ENCODE measurements at places on chromosomes 2 and 18.

GRCh38 chr2:112093216-112093615, 38.1 kb downstream of the TMEM87B start:
- no peak for DNase-seq

GRCh38 chr2:66543257-66543767, 108.4 kb downstream of the MEIS1 start:
- no peak for DNase-seq

DNA sequence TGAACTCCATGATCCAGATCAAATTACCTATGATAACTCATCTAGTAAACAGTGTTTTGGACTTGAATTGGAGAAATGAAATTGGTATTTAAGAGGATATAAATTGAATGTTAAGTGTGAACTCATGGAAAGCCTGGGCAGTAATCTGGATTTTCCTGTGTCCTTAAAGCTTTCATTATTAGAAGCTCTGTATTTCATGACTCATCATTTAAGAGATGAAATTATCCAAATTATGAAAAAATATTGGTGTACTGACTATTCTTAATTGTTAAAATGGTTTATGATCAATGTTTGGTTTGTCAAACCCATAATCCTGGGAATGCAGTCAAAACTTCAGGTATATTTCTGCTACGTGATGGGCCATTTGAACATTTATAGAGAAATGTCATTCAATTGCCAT, 332.2 kb upstream of the ST6GAL2 start:
- DNase-seq, result no peak

GRCh38 chr2:71919708-71920107, 228.0 kb downstream of the CYP26B1 start:
- no peak for DNase-seq

DNA sequence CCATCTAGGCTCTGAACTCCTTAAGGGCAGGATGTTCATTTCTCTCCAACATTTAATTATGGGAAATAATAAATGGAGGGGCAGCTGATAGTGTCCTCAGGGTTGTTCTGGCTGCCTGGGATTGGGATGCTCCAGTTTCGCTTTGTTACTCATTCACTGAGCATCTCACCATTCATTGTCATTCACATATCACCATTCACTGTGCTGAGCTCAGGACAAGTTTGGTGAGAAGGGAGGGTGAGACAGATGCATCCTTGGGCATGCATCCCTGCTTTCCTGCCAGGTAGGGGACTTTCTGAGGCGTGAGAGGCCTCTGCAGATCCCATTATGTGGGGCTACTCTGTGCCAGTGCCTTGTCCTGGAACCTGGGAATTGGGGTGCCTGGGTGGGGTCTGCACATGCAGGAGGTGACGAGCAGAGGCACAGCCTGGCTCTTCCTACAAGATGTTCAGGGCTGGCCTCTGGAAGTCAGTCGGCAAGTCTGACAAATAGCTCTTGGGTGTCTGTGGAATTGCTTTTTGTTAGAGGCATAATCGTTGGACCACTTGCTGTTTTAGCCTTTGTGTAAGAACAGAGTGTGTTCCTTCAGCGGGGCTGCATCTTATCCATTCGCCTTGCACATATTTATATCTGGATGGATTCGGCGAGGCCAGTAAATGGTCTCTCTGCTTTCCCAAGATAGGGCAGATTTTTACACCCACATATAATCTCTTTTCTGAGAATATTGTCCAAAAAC, 323.2 kb upstream of the THSD7B start:
- no peak for DNase-seq

DNA sequence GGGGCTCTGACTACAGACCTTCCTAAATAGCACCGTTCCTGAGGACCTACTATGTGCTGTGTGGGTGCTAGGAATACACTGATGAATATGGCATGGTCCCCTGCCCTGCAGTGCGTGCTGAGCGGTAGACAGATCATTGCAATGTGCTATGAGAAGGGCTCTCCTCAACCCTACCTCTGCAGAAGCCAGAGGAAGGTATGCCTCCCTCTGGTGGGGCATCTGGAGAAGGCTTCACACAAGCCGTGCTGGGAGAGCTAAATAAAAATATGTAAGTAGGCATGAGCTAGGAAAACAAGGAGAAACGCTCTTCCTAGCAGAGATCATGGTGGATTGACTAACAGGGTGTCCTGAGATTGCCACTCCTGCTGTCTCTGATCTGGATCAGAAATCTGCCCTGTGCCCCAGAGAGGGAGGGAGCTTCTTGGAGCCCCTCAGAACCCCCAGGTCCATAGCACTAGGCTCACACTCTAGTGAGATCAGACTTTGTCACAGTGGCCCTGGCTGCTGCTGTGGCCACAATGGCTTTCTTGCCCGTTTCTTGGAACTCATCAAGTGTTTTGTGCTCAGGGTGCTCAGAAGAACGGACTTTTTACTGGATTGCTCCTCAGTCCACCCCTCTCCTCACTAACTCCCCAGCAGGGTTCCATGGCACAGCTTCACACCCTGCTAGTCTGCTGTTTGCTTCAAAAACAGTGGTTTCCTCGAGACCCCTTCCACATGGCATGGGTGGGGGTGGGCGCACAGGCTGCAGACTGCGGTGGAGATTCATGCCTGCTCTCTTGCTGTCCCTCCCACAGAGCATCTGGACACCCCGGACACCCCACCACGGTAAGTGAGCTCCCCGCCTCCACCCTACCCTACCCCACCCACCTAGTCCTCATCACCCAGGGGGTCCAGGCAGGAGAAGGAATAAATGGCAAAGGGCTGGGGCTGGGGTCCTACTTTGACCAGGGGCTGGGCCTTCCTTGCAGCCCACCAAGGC, 14.2 kb downstream of the SIGLEC15 start:
- DNase-seq, result peak; percentile 51

DNA sequence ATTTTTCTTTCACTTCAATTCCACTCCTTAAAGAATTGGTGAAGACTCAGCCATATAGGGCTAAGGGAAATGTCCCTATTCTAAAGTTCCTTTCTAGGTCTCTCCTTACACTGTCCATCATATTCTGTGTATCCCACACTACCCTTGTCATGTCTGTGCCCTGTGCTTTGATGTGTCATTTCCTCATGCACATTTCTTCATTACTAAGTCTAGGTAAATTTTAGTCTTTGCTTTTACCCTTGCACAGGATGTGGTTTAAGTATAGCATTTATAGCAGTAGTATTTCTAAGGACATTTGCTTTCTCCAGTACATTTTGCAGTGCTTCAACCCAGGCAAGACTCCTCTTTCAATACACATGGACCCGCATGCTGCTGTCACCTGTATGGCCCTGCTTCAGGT, 221.5 kb upstream of the ACVR2A start:
- no peak for DNase-seq

- no peak for DNase-seq
Observed at GRCh38 chr2:169362894-169363559, 693 bp upstream of the LRP2 start.

GRCh38 chr2:47307066-47307465, 95.9 kb upstream of the MSH2 start:
- DNase-seq, result peak; percentile 57

DNA sequence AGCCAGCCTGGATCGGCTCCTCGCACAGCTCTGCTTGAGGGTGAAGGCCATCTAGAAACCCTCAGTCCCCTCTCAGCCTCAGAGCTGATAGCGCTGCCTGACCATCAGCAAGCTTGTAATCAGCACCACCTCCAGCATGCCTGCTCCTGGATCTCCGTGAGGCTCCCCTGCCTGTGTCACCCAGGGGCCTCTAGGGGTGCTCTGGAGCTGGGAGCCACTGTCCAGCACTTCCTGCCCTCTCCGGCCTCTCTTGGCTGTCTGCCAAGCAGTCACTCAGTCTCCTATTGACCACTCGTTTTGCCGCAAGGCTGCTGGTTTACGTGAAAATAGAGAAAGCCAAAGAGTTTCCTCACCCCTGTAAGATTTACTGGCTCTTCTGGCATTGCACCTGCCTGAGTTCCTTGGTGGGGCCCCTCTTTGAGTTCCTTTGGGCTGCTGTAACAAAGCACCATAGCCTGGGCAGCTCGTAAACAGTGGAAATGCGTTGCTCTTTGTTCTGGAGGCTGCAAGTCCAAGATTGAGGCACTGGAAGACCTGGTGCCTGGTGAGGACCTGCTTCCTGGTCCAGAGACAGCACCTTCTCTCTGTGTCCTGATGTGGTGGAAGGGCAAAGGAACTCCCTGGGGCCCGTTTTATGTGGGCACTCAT, 17.9 kb downstream of the CAPN10 start:
- peak; percentile 16 for DNase-seq

DNA sequence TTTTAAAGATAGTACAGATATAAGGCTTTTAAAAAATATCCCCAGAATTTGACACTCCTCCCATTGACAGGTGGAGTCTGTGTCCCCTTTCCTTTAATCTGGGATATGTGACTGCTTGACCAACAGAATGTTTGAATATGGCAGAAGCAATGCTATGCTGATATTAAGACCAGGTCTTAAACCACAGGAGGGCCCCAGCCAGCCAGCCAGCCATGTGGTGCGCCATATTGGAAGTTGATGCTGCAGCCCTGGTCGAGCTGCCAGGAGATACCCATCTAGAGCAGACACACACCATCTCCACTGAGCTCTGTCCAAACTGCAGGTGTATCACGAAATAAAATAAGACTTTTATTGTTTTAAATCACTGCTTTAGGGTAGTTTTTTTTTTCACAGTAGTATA, 122.3 kb upstream of the CAB39 start:
- DNase-seq, result no peak

GRCh38 chr2:236823963-236824362, 254.3 kb downstream of the ACKR3 start:
- no peak for DNase-seq

DNA sequence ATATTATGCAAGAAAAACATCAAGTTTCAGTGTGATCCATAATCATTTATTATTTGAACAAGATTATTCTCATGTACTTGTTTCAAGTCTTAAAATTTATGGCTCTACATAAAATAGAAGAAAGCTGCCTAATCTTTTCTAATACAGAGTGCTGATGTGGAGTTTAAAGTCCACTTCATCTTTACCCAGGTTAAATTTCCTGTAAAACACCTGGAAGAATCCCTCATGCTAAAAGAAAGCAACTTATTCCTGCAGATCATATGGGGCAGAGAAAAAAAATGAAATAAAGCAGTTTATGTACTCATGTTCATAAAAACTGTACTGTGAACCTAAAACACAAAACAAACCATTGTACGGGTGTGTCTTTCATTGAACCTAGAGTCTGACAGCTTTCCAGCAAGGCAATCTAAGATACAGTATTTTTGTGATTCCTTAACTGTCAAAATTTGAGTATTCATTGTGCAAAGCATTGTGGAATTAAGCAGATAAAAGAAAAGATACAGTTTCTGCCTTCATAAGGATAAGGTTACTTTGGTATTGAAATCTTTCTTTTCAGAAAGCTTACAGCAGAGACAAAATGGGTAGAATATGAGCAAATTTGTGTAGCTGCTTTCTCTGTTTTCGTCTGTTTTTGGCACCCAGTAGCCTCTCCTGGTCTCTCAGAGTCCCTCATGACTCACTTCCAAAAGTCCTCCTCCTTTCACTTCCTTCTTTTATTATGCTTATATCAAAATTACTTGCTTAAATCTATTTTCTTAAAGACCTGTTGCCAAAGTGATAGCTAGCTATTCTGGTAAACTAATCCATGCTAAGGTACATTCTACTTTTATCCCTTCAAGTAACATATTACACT, 26.9 kb upstream of the GLS start:
- no peak for DNase-seq

DNA sequence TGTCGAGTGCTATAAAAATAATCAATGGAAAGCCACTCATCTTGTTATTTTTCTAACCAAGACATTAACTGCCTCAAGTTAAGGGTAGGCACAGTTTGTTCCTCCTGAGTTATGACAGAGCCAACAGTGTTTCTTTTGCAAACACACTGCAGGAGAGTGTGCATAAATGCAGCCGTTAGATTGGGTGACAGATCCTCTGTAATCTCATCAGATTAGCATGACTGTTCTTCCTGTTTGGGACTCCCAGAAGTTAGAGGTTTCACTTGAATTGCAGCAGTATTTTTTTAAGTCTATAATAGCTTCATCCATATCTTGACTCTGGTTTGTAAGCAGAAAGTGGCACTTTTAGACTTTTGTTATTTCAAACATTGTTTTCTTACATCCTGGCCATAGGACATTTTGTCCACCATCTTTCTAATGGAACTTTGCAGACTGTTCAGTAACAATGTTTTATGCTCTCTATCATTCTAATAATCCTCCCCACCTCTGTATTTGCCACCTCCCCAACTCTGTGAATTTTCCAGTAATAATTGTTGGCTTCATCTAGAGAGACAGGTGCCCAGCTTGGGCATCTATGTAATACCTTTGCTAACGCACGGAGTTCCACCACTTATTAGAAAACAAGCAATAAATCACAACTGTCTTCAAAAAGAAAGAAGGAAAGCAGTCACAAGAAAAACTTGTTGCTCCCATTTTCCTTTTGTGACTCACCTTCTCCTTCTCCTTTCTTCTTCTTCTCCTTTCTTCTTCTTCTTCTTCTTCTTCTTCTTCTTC, 560.0 kb downstream of the ADCYAP1 start:
- DNase-seq, result no peak

DNA sequence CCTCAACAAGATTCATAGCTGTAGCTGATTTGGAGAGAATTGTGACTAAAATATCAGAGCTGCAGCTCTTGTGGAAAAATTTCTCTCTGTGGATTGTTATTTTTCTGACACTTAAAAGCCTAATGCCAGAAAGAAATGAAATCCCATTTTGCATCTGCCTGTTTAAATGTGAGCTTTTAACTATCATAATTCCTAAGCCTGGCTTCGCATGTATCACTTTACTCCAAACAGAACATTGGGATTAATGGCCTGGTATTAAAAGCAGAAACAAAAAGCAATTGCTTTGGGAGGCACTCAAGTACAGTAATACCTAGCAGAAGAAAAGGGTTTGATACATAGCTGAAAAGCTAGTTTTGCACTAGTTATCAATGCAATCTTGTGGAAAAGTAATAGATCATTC, 164.2 kb upstream of the FSHR start:
- DNase-seq, result no peak

GRCh38 chr18:38807915-38808314, 1242.3 kb upstream of the CELF4 start:
- no peak for DNase-seq

Measured in retinal pigment epithelial cell (primary cell).